CD4-positive, alpha-beta T cell treated with Interferon alpha-2 for 1 hour (primary cell): ENCODE measurements at places on chromosomes 5 and 9.

DNA sequence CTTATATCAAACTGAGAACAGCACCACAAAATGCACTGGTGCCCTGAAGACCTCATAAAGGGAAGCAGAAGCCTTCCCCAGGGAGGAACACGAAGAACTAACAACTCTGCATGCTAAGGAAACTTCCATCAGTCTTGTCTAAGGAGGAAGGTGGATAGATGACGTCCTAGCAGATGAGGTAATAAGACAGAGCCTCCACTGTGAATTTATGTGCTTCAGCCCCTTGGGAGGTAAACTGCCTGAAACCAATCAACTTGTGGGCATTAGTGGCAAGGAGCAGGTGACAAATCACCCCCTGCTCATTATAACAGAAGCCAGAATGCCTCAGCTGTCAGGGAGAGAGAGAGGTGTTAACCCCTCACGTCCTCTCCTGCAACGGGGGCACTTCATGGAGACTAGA, 48.9 kb upstream of the SPIN1 start:
- no peak for DNase-seq

DNA sequence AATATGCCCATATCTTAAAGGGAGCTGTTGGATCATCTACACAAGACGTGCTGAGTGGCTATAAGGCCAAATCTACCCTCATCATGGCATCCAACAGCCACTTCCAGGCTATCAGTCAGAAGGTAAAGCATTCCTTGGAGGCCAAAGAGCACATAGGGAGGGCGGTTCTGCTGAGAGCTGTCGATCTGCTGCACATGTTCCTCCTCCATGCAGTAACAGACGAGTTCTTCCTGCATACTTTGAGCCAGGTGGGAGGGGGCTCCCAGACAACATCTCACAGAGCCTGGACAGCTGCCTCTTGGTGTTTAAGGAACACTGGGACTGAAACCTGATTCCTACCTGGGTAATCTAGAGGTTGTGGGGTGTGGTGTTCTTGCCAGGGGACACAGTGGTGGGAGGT, 93.3 kb upstream of the RAI14 start:
- DNase-seq = no peak

GRCh38 chr5:108681079-108681921, 66.4 kb upstream of the FER start:
- DNase-seq = peak; percentile 35

DNA sequence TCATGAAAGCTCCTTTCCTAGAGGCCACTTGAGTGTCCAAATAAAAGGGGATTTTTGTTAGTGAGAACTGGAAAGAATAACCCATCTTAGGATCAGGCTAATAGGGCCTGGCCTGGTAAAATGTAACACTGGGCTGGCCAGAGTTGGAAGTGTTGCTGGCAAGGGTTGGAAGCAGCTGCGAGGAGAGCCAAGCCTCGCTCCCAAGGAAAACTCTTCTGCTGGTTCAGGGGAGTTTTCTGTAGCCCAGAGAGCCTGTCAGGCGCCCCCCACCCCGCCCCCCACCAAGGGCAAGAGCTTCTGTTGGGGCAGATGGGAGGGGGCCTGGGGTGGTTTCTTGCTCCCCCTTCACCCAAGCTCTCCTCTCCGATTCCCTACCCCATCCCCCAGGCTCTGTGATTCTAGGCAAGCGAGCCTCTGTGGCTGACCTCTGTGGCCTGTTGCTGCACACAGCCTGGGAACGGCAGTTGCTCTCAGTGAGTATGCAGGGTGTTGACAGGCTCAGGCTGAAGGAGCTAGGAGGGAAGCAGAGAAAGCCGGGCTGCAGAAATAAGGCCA, 547.8 kb downstream of the CCDC171 start:
- no peak for DNase-seq

GRCh38 chr5:149437391-149438040, 58.4 kb upstream of the IL17B start:
- DNase-seq = no peak

- DNase-seq = no peak
Measured at GRCh38 chr5:178545176-178545575, 45.0 kb downstream of the COL23A1 start.
